ENCODE measurements at places on chromosomes 4 and X. TPM values are rescaled to one million over a fixed set of nuclear protein-coding genes. Genes with fewer than 3 reads are reported as not detected.

Gene SLC7A11
- 53.4 TPM for total RNA-seq

Gene DOK7
- 0.17 TPM for total RNA-seq

Gene PABPC4L
- total RNA-seq: 0.17 TPM

Gene HMX1
- not detected for total RNA-seq

Gene DGKK
- total RNA-seq: not detected

Gene CPZ
- 0.58 TPM for total RNA-seq

Gene TRMT2B
- 18.8 TPM for total RNA-seq

Gene ART3
- not detected for total RNA-seq

Gene UBA6
- total RNA-seq: 196 TPM

Gene COX7B2
- total RNA-seq: not detected

Gene EFHC2
- 0.29 TPM for total RNA-seq

Gene SPATA18
- total RNA-seq: 44.8 TPM

Gene CXXC4
- not detected for total RNA-seq

Gene CFP
- 0.33 TPM for total RNA-seq

Gene PABPC1L2A
- not detected for total RNA-seq

Gene RTL9
- 0.17 TPM for total RNA-seq

Gene PPP4R3C
- total RNA-seq: not detected

Gene CABS1
- not detected for total RNA-seq

Gene DHRSX
- total RNA-seq: 25.7 TPM

Gene METTL14
- 23.3 TPM for total RNA-seq

Gene MAGEA10
- not detected for total RNA-seq

Gene L1CAM
- total RNA-seq: 1.2 TPM

Gene SSX3
- total RNA-seq: not detected

Gene TNIP3
- total RNA-seq: 0.17 TPM
